Foreskin melanocyte (primary cell): ENCODE measurements at places on chromosomes 13 and 19.
A peak's percentile ranks its signal among the peaks of the same experiment; 100 is the strongest.

DNA sequence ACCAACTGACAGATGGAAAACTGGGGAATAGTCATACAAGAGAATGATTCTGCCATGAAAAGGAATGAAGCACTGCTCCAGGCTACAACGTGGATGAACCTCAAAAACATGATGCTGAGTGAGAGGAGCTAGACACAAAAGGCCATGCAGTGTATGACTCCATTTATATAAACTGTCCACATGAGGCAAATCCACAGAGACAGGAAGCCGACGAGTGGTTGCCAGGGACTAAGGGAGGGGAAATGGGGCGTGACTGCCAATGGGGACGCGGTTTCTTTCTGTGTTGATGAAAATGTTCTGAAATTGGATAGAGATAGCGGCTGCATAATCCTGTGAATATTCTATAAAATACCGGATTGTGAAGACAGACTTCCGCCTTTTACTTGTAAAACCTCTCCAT is 10.2 kb downstream of the SMIM7 start:
- DNase-seq, result peak; percentile 93

GRCh38 chr19:42281146-42281826 is 12.2 kb downstream of the CIC start:
- no peak for DNase-seq

- DNase-seq, result no peak
These were observed 47.4 kb upstream of the RCBTB2 start for GRCh38 chr13:48580185-48580803.

DNA sequence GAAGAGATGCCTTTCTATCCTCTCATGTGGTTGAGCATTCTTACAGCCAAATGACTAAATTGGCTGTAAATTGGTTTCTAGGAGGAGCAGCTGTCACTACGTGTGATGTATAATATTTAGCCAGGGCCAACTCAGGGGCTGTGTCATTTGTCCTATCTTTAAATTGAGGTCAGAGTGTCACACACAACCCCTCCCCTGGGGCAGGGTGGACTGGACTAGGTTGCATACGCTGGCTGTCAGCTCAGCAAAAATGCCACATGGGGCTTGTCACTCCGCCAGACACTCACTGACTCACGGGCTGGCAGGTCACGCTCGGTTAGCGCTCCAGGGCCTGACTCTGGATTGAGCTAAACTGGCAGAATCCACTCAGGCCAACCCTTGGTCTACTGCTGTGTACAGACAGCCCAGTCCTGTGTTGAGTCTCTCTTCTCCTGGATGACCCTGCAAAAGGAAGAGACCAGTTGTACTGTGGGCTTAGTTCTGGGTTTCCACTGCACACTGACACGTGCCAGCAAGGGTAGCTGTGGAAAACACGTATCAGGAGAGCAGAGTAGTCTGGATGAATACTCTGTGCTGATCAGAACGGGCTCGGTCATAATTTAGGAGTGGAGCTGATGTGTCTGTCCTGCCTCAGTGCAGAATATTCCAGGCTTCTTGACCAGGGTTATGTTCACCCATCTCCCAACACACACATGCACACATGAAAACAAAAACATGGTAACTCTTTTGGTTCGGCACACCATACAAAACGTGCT is 29.1 kb downstream of the SHISA2 start:
- DNase-seq, result no peak

- DNase-seq, result no peak
These were observed 16.8 kb downstream of the CLEC4M start for GRCh38 chr19:7779631-7780486.

- DNase-seq, result peak; percentile 35
These were observed 84.2 kb downstream of the COL4A2 start for GRCh38 chr13:110391273-110391672.

- no peak for DNase-seq
These were observed 568.7 kb downstream of the UQCRFS1 start for GRCh38 chr19:28644169-28644775.

DNA sequence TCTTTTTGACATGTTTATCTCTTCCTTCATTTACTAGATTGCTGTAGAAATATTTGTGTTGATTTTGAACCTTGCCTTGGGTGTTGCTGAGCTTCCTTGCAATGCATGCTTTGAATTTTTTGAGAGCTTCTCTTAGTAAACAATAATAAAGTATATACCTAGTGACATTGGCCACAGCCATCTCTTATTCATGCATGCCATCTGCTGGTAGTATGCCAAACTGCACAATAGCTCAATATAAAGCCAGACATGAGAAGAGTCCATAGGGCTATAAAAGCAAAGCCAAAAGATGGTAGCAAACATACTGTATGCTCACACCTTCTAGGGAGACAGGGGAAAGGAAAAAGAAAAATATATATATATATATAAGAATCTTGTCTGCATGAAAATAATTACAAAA is 18.9 kb upstream of the ZSCAN5A start:
- no peak for DNase-seq

DNA sequence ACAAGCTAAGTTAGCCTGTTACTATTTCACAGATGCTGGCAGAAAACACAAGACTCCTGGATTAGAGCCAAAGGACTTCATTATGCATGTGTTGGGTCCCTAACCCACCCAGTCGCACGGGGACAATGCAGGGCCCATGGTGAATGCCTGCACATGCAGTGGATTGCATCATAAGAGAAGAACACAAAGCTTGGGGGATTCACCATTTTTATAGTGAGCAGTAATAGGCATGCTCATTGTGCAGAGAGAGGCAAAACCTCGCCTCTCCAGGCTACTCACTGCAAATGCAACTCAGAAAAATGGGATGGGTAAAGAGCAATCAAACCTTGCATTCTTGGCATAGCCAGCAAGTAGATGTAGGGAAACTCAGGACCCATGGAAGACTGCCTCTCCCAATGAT is 115.8 kb downstream of the DIAPH3 start:
- no peak for DNase-seq

DNA sequence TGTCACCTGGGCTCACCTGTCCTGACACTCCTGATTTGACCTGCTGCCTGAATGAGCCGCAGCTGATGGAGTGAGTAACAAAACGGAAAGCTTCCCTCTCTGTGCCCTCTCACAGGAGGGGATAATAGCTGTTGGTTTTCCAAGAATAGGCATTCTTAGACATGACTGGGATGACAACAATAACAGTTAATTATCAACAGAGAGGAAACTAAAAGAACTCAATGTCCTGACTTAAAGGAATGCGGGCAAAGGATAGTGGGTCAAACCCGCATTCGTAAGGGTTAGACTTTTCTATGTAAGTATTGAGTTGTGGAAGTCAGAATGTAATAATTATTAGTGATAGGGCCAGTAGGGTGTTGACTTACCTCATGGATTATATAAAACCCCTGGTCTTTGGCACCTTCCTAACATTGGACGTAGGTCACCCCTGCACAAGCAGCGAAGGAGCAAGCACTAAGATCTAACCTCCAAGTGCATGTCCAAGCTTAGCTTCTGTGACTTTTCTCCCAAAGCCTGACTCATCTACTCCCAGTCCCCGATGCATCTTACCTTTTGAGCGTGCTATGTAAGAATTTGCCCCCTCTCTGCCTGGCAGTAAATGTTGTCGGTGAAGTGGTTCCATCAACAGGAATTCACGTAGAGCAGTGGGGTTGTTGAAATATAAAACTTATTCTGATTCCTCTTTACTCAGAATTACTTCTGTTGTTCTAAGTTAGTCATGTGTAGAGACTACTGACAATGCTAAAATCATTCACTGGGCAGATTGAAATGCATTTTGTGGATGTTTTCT is 442.3 kb downstream of the FGF9 start:
- no peak for DNase-seq

DNA sequence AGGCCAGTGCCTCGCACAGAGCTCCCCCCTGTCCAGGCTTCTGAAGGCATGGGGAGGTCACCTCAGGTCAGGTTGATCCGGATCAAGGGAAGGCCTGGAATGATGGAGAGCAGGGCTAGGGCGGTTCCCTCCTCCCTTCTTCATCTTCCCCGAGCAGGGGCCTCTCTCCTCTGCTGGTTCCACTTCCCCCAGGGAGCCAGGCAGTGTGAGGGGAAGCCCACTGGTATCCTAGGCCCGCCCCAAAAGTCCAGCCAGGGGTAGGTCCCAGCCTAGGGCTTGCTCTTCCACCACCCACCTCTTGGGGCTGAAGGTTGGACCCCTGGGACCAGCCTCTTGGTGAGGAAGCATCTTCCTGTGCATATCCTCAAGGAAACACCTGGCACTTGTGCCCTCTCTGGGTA is 16.4 kb upstream of the PRR19 start:
- DNase-seq, result no peak

DNA sequence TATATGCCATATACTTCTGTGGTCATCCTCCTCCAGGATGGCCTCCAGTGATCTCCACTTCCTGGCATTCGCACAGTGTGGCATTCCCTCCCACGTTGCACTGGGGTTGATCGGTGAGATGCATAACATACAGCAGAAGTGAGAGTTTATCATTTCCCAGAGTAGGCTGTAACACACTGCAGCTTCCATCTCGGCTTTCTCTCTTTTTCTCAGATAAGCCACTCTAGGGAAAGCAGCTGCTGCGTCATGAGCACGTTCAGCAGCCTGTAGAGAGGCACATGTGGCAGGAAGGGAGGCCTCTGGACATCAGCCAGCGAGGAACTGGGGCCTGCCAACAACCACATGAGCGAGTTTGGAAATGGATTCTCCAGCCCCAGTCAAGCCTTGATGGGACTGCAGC is 807.1 kb downstream of the DIAPH3 start:
- DNase-seq, result no peak

DNA sequence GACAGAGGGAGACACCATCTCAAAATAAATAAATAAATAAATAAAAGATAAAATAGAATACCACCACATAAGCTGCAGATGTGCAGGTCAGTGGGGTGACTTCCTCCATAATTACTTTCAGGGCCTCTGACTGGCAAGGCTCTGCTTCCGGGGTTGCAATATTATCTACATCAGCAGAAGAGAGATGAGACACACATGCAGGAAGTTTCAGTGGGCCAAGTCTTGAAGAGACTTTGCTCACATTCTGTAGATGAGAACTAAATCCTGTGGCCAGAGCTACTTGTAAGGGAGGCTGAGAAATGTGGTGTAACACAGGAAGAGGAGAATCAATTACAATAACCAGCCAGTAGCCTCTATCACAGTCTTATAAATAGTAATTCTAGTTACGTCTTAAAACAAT is 89.9 kb upstream of the MAB21L1 start:
- DNase-seq, result no peak

GRCh38 chr13:51501592-51502152 is 48.8 kb upstream of the INTS6 start:
- DNase-seq, result no peak

GRCh38 chr19:45173816-45174215 is 4.2 kb downstream of the TRAPPC6A start:
- peak; percentile 41 for DNase-seq

DNA sequence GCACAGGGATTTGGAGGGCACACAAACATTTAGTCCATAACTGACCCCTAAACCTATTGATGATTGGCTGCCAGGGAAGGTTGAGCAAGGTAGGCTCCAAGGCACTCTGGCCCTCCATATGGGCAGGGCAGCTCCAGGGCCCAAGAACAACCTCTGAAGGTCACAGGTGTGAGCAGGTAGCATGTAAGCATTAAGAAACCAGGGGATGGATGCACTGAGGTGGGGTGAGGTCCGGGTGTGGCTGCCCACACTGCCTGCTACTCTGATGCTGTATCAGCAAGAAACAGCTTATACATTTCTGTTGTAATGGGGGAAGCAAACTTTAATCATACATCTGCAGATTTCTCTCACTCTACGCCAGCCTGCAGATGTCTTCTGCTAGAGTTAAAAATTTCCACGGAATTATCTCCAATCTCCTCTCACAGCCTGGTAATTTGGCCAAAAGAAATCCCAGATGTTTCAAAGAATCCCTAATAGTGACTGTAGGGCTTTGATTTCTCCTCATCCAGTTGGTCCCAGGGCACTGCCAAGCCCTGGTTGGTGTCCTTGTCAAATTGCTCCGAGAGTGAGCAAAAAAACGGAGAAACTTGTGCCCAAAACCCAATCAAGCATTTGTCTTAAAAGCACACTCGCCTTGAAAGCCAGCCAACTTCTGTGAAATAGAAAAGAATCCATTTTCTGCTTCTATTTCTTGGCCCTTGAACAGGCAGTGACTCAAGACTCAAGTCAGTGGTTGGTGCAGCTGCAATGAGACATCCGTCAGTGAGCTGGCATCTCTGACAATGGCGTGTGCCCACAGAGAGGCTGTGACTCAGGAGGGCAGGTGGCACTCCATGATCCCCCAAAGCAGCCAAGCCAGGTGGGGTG is 72.5 kb upstream of the MRI1 start:
- no peak for DNase-seq

- DNase-seq, result no peak
These were observed 144.5 kb upstream of the FNDC3A start for GRCh38 chr13:48831248-48831647.

GRCh38 chr13:114115796-114116195 is 16.6 kb downstream of the RASA3 start:
- no peak for DNase-seq

- DNase-seq, result no peak
These were observed 14.6 kb downstream of the SIGLEC7 start for GRCh38 chr19:51156710-51157109.

GRCh38 chr19:39038098-39038497 is 5.7 kb upstream of the FBXO27 start:
- DNase-seq, result no peak

GRCh38 chr13:103229674-103230073 is 163.5 kb upstream of the SLC10A2 start:
- DNase-seq, result no peak

DNA sequence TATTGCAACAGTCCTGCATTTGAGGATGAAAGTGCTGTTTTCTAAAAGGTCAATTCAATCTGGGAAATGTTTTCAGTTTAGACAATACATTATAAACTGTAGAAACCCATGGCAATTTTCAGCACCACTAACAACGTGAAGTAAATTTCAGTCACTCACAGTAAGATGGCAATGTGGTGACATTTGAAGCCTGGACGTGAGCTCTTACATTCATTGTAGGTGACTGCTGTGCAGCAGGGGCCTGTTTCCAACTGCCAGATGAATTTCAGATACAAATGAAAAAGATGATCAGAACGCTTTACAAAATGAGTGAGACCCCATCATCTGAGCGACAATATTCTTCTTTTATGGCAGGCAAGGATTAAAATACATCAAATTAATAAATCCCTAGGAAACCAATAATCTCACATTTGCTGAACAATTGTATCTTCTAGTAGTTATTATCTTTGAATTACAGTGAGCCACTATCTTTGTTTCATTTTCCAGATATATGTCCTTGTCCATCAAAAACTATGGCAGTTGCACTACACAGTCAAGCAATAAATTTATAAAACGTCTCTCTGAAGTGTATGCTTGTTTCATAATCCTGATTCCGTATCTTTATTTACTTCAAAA is 1816.8 kb downstream of the OLFM4 start:
- DNase-seq, result no peak

GRCh38 chr13:108777421-108778420 is 148.3 kb downstream of the MYO16 start:
- no peak for DNase-seq

GRCh38 chr13:72430923-72431322 is 296.5 kb downstream of the MZT1 start:
- no peak for DNase-seq
